ENCODE measurements at places on chromosomes 5 and 9.

GRCh38 chr9:36091026-36091953 lies 45.2 kb upstream of the GLIPR2 start:
- DNase-seq: peak; percentile 51

- DNase-seq: peak; percentile 41
Observed at GRCh38 chr5:7869474-7870136, 657 bp downstream of the MTRR start.

DNA sequence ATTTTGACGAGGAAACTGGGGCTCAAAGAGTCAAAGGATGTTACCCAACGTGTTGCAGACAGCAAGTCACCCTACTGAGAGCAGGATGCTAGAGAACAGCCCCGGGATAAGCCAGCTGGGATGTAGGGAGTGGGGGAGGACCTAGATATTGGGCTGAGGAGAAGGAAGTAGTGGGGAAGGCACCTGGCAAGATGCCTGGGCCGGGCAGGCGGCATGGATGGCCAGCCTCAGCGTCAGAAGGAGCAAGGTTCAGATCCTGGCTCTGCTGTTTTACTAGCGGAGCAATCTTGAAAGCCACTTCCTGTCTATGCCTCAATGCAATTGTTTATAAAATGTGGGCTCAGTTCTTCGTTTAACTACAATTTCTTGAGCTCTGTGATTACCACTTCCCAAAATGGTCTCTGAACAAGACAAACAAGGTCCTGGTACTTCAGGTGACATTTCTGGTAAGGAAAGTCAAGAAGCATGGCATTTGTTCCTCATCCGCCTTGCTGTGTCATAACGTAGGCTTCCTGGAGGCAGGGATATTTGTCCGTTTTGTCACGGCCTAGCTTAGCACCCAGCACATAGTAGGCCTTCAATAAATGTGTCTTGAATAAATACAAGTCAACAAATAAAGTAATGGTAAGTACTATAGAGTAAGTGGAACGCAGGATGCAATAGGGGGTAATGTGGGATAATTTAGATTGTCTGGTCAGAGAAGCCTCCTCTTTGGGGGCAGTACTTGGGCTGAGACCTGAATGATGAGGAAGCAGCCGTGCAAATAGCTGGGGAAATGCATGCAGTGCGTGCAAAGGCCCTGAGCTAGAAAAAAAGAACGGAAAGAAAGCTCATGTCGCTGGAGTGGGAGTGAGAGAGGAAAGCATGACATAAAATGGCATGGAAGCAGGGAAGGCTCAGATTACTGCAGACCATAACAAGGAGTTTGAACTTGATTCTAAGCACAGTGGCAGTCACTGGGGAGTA lies 70.5 kb downstream of the SMIM23 start:
- DNase-seq: no peak

- DNase-seq: no peak
Observed at GRCh38 chr5:6595405-6595804, 37.4 kb downstream of the NSUN2 start.

- no peak for DNase-seq
Observed at GRCh38 chr5:138954257-138955012, 79.3 kb upstream of the LRRTM2 start.
